ENCODE measurements at places on chromosomes 3 and 15.

DNA sequence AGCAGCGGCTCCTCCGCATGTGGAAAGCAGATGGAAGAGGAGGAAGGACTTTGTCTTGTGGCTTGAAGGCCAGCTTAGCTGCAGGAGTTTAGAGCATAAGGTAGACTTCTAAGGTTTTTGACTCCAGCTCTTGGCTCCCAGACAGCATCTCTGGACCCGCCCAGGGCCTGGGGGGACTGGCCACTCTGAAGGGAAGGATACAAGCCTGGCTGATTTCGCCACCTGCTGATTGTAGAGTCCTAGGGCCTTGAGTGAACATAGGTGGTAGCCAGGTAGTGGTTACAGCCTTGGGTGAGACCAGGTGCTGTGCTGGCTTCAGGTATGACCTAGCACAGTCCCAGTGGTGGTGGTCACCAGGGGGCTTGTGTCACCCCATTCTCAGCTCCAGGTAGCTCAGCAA is 48.4 kb upstream of the RPL35A start:
- DNase-seq: no peak

DNA sequence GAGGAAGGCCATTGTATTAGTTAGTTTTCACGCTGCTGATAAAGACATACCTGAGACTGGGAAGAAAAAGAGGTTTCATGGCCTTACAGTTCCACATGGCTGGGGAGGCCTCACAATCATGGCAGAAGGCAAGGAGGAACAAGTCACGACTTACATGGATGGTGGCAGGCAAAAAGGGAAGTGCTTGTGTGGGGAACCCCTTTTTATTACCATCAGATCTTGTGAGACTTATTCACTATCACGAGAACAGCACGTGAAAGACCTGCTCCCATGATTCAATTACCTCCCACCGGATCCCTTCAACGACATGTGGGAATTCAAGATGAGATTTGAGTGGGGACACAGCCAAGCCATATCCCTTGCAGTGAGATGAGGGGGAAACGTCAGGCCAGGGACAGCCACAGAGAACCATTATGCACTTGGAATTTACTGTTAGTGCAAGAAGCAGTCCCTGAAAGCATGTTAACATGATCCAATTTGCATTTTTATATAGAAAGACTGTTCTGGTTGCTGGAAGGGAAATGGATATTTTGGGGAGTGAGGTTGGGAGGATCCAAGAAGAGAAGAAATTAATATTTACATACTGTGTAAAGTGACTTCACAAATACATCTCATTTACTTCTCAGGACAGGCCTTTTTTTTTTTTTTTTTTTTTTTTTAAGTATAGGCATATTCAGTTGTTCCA is 87.1 kb downstream of the ARNT2 start:
- DNase-seq: no peak

DNA sequence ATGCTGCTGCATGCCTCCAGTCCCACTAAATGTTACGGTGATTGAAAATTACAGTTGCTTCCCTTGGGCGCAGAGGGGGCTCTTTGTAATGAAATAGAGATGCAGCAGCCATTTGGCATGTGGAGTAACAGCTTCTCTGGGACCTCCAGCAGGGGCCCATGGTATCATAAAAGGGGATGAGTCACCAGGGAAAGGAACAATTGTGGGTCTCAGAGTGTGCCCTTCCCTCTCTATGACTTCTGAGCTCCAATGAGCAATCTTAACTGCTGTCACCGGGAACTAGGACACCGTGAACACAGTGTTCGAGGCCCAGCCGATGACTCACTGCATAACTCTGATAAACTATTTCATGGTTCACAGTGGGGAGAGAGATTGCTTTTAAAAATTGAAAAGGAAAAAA is 164.8 kb upstream of the NUDT16 start:
- no peak for DNase-seq

GRCh38 chr3:13162549-13163320 is 89.5 kb upstream of the IQSEC1 start:
- DNase-seq: no peak

- no peak for DNase-seq
Measured at GRCh38 chr15:68655686-68656437, 77.1 kb downstream of the CORO2B start.

DNA sequence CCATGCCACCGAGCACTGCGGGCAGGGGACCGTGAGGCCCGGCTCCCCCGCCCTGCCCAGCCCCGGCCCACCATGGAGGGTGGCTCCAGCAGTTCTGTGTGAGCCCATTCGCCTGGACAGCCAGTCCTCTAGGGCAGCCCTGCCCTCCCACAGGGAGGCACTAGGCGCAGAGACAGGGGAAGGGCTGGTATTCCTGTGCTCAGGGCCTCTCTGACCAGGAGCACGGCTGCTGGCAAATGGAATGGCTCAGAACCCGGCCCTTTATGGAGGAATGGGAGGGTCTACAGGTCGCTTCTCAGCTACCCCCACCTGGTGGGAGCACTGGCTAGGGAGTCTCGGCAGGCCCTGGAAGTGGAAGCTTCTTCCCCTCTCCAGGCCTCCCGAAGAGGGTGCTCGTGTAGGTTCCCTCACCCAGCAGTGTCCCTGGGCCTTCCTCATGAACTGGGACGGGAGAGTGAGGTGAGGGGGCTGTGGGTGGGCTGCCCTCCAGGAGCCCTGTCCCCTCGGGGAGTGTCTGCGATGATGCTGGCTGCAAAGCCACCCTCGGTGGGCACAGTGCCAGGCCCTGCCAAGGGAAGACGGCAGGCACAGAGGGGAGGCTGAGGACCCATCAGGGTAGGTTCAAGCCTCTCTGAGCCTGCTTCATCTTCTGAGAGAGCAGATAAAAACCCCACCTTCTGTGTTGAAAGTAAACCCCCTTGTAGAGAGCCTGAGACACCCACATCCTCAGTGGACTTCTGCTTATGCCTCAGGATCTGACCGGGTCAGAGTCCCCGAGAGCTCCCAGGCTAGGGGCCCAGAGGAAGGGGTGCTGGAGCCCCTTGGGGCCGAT is 1.5 kb downstream of the MELTF start:
- no peak for DNase-seq

- DNase-seq: no peak
Measured at GRCh38 chr3:57098418-57099310, 38.2 kb downstream of the SPATA12 start.

GRCh38 chr15:101129851-101130380 is 121.9 kb downstream of the CHSY1 start:
- DNase-seq: no peak

DNA sequence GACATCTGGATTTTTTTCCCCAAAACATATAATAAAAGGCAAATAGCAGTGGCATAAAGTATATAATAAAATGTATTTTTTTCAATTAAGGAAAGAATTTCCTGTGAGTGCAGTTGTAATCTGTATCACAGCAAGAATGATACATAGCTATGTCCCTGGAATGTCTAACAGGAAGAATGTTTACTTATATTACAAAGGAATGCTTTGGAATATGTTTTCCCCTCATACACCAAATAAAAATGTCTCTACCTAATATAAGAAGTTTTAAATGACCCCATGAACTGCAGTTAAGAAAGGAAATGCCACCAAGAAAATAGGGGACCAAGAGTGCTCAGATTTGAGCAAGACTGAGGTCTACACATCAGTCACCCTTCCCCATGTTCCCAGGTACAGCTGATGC is 38.0 kb upstream of the ATP11B start:
- no peak for DNase-seq

GRCh38 chr3:181705086-181705480 is 6.6 kb upstream of the SOX2 start:
- no peak for DNase-seq

- no peak for DNase-seq
Measured at GRCh38 chr3:31957106-31957505, 24.0 kb downstream of the OSBPL10 start.

GRCh38 chr3:119616056-119616455 is 18.4 kb downstream of the PLA1A start:
- DNase-seq: no peak

DNA sequence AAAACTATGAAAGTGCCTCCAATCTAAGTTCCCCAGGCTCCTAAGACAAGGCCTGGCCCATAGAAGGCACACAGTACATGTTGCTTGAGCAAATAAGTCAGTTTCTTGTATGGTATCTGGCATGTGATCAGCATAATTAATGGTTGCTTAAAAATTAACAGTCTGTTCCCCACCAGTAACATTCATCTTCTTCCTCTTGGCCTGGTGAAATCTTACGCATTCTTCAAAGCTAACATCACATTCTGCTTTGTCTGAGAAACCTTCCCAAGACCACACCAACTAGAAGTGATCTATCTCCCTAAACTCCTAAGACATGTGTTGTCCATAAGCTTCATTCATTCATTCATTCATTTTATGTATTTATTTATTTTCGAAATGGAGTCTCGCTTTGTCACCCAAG is 48.1 kb downstream of the LIPC start:
- DNase-seq: no peak

- no peak for DNase-seq
Measured at GRCh38 chr3:102449341-102449740, 14.5 kb downstream of the ZPLD1 start.

GRCh38 chr3:24470277-24470676 is 24.4 kb downstream of the THRB start:
- no peak for DNase-seq

DNA sequence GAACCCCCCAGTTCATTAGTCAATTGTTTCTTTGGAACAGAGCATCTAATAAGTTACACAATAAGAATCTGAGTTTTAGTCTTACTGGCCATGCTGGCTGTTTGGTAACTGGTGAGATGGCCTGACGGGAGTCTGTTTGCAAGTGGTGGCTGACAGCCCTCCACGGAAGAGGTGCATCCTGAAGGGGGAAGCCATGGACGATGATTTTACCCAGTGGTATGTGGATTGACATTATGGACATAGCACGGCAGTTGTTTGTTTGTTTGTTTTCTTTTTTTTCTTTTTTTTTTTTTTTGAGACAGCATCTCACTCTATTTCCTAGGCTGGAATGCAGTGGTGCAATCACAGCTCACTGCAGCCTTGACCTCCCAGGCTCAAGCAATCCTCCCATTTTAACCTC is 156.0 kb downstream of the RPLP1 start:
- no peak for DNase-seq

- DNase-seq: no peak
Measured at GRCh38 chr3:18300916-18301315, 124.2 kb downstream of the SATB1 start.

GRCh38 chr15:38991701-38992100 is 427.1 kb upstream of the RASGRP1 start:
- DNase-seq: no peak

- DNase-seq: no peak
Measured at GRCh38 chr3:43505351-43505750, 116.5 kb downstream of the ANO10 start.

GRCh38 chr3:60225848-60226247 is 1025.4 kb downstream of the FHIT start:
- DNase-seq: no peak

- DNase-seq: no peak
Measured at GRCh38 chr3:176505878-176506621, 691.2 kb downstream of the TBL1XR1 start.

- DNase-seq: no peak
Measured at GRCh38 chr3:156605686-156606605, 51.0 kb upstream of the SSR3 start.

DNA sequence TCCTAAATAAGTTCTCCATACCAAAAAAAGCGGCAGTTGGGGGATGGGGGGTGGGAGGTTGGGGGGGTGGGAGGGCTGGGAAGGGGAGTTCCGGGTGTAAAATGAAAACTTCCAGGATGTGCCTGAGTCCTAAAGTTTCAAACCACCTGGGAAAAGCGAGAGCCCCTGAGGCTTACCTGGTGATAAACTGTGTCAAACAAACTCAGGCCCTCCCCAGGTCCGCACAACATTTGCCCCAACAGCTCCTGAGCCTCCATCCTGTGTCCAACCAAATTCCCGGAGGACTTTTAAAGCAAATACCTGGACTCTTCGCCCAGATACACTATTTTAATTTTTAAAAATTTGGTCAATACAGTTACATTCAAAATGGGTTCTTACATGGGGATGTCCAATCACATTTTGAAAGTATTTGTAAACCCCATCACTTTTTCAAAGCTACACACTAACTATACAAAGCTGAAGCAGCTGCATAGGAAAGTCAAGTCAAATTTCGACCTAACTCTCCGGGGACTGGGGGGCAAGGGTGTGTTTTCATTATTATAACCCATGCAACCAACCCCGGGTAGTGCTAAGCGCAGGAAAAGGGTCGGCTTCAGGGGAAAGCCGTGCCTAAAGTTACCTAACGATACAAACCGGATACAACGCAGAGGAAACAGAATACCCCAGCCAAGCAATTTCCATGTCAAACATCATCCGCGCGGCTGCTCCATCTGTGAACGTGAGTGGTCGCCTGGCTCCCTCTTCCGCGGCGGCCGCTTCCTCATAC is 685 bp upstream of the FOXB1 start:
- no peak for DNase-seq

- DNase-seq: no peak
Measured at GRCh38 chr15:67680641-67681040, 138.1 kb downstream of the MAP2K5 start.

GRCh38 chr15:100191161-100191560 is 150.6 kb downstream of the ADAMTS17 start:
- DNase-seq: no peak

GRCh38 chr15:69066007-69066995 is 51.8 kb downstream of the NOX5 start:
- no peak for DNase-seq

DNA sequence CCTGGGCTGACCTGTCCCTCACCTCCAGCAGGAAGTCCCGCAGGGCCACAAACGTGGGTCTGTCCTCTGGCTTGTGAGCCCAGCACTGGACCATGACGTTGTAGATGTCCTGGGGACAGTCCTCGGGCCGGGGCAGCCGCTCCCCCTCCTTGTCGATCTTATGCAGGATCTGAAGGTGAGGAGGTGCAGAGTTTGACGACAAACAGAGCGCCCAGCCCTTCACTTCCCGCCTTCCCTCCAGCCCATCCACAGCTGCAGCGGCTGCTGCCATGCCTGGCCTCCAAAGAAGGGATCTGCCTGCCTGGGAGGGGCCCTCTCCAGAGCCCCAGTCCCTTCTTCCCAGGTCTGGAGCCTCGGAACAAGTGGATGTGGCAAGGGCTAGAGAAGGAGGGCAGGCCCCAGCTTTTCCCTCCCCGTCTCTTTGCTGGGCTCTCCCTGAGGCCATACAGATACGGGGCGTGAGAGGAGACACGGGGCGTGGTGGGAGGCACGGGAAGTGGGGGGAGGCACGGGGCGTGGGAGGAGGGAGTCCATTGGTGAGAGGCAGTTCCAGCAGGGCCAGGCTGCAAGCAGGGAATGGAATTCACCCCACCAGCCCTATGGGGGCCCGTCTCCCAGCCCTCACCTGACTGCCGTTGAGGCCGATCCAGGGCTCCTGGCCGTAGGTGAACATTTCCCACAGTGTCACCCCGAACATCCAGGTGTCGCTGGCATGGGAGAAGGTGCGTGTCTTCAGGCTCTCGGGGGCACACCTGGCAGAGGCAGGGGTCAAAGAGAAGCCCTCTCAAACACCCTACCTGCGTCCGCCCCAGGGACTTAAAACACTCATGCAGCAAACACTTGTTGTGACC is 29.7 kb downstream of the TNK2 start:
- DNase-seq: no peak
